Bronchial epithelial cell (primary cell): ENCODE measurements at places on chromosomes 3 and 15.

DNA sequence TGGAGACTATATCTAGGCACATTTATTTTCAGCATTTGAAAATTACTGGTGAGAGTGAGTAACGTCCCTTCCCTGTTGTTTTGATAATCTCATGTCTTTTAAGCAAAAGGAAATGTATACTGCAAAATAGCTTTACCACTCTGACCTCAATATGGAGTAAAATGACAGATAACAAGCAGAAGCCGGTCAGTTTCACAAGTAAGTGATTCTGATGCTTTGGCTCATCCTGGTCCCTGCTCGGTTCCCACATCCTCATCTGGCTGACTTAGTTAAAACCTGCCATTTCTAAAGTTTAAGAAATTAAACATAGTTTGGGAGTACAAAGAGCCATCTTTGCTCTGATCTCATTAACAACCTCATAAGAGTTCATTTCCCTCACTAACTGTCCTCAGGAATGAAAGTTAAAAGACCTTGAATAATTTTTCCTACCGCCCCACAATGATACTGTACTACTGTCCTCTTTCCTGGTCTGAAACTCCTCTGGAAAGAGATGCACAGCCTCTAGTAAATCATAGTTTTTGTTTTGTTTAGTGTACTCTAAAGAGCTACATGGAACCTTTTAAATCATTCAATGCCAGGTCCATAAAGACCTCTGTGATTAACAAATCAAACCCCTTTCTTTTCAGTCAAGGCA, 72.3 kb upstream of the ICE2 start:
- no peak for DNase-seq

GRCh38 chr15:70853318-70853972, 512 bp downstream of the LARP6 start:
- DNase-seq, result peak; percentile 33

DNA sequence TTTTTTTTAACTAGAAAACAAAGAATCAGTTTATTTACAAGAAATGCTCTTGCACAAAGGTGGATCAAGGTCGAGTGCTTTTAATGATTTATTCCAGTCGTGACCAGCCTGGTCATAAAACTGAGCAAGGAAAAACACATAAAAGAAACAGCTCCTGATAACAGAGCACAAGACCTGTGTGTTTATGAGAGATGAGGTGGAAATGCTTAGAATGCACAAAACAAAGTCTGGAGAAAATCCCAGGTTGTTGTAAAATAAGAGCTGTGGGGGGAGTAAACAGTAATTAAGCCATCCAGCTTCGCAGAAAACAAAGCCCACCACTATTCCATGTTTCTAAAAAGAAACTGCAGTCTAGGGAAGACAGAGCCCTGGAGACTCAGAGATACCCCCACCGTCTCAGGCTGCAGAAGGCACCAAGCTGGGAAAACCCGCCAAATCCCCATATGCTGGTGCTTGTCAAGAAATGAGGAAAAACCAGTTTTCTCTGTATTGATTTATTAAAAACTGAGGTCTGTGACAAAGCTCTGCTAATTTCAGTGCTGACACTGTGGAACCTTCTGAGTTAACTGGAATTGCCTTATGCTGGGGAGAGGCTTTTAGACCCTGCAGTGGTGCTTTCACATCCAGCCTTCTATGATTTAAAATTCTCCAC, 139.3 kb downstream of the ADAMTS17 start:
- DNase-seq, result no peak

DNA sequence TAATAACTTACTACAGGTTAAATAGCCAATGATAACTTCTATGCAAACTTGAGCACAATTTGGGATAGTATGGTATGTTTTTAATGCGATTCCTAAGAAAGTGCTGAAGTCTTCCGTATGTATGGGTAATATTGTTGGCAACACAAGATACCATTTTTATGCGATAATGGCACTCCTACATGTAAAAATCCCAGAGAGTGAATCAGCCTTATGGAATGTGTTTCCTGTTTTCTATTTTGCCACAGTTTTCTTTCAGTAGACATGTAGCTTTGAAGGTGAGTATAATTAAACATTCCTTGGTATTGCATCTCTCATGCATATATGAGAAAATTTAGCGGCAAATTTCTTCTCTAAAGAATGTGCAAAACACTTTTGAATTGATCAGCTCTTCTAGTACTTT, 396.8 kb upstream of the AZI2 start:
- DNase-seq, result peak; percentile 71

- DNase-seq, result no peak
Measured at GRCh38 chr15:80946576-80946975, 43.0 kb downstream of the MESD start.

DNA sequence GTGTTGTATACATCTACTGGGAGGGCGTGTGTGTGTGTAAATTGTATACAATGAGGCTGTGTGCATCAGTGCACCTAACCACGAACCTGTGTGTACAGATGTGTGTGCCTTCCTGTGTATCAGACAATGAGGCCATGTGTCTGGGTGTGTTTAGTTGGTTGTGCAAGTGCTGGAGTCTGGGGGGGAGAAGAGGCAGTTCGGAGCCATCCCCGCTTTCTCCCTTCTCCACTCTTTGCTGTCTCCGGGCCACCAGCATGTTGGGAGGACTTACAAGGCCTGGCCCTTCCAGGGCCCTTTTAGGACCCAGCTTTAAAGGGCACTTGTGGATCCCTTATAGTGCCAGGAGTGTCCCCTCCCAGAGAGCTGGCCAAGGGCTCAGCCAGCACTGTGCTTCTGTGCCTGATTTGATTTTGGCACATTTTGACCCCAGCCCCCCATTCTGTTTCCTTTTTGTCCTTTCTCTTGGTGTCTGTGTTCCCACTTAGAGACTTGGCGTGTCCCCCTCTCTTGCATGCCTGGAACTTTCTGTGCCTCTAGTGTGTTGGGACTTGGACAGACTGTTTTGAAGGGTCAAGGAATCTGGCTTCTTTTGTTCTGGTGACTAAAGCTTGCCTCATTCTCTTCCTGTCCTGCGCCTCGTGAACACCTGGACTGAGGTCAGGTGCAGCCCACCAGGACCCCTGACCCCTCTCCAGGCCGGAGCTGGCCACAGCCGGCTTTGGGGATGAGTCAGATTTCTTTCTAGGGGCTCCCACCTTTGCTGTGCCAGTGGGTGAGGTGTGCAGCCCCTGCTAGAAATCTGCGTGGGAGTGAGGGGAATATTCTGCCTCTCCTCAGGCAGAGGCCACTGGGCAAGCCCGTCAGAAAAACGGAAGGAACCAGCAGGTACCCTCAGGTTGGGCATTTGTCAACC, 1.5 kb downstream of the CTDSPL start:
- peak; percentile 17 for DNase-seq

- DNase-seq, result peak; percentile 41
Measured at GRCh38 chr3:76470285-76470684, 569.6 kb upstream of the ROBO2 start.

DNA sequence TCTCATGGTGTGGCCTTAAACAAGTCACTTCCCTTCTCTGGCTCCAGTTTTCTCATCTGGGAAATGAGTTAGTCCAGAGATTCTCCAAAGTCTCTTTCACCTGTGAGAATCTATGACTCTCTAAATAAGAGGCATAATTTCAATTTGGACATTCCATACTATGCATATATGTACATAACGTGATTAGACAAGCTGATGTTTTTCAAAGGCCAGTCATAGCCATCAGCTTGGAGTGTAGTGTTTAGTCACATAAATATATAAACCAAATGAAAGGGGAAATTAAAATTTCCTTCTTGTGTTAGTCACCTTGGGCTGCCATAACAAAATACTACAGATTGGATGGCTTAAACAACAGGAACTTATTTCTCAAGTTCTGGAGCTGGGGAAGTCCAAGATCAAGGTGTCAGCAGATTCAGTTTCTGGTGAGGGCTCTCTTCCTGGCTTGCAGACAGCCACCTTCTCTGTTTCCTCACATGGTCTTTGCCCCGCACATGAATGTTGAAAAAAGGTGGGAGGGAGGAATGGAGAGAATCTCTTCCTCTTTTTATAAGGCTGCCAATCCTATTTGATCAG, 19.4 kb downstream of the TMEM41A start:
- no peak for DNase-seq

- no peak for DNase-seq
Measured at GRCh38 chr3:106197532-106198194, 328.9 kb upstream of the CBLB start.

GRCh38 chr3:81735334-81735733, 26.1 kb downstream of the GBE1 start:
- no peak for DNase-seq

- peak; percentile 43 for DNase-seq
Measured at GRCh38 chr15:44584162-44584749, 47.3 kb downstream of the EIF3J start.

DNA sequence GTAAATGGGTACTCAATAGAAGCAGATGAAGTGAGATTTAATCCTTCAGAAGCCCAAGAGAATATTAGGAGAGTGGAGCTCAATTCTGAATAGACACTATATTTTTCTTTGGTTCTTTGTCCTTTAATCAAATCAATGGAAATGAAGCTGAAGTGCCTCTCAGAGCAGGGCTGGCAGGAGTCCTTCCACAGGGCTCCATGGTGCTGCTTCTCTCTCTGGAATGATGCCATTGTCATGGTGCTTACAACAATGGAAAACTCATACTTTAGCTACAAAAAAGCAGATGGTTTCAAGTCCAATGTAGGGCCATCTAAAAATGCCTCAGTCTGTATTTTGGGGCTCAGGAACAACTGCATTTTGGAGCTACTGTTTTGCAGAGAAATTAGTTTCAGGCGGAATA, 125.1 kb downstream of the SNRK start:
- DNase-seq, result no peak

- peak; percentile 61 for DNase-seq
Measured at GRCh38 chr15:60326824-60327654, 70.7 kb downstream of the ANXA2 start.

- no peak for DNase-seq
Measured at GRCh38 chr3:115789481-115789880, 166.2 kb downstream of the GAP43 start.

DNA sequence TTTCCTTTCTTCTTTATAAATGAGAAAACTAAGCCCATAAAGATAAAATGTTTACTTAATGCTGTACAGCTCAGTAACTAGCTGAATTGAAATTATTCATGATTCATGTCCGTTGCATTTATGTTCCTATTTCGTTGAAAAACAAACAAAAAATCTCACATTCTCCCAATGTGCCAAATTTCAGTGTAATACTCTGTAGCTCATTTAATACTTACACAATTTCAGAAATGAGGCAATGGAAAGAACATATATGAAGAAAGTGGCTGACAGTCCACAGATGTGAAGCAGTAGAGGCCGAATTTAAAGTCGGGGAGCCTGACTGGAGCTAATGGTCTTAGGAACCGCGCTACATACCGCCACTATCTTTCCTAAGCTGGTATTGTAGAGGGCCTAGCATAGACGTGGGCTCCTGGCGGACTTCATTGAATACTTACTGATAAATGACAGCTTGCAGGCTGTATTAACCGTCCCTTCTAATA, 651 bp downstream of the PLSCR2 start:
- peak; percentile 14 for DNase-seq

DNA sequence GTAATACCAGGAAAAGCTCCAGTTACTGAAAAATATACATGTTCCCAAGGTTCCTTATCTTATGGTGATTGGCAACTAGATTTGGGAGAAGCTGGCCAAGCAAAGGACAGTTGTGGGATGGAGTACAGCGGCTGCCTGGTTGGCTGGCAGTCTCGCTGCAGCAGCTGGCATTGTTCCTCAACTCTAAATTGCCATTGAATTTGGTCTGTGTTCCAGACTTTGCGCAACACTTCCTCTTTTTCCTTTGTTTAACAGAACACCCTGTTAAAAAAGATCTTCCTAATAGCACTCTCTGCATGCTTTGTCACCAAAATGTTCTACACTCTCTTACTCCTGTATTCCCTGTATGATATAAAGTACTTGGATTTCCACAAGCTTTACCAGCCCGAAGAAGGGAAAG, 420.6 kb upstream of the RBMS3 start:
- no peak for DNase-seq

GRCh38 chr15:72342385-72342784, 22.4 kb upstream of the CELF6 start:
- DNase-seq, result peak; percentile 32

- DNase-seq, result no peak
Measured at GRCh38 chr3:153023896-153024295, 138.1 kb upstream of the RAP2B start.

DNA sequence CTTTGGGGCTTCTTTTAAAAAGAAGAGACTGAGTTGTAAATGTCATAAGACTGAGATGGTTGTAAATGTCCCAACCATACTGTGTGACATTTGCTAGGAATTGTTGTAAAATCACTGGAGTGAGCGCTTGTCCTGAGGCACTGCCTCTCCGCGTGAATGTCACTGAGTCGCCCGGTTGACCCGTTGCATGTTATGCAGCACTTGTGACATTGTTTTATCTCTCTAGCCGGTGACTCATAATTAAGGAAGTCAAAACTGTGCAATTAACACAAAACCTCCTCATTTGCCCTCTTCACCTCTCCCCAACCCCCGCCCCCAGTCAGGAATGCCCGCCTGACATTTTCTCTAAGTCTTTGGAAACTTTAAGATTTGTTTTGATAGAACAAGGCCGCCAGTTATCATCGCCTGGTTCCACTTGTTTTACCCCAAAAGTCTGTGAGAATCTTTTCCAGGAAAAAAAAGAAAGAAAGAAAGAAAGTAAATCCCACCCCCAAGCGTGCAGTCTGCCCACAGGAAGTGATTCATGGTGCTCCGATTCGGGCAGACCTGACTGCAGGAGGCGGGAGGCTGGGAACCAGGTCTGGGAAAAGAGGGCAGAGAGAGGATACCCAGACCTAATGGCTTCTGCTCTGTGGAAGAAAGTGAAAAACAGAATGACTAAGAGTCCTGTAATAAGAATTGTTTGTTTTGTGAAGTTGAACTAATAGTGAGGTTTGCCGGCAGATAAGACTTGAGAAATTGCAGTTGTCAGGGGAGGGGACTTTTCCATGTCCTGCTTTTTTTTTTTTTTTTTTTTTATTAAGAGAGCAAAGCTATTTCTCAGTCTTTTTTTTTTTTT, 84.8 kb downstream of the SMAD3 start:
- peak; percentile 98 for DNase-seq

GRCh38 chr15:99981191-99981647, 248.0 kb upstream of the LYSMD4 start:
- DNase-seq, result peak; percentile 45

GRCh38 chr15:38698254-38698653, 133.6 kb upstream of the RASGRP1 start:
- no peak for DNase-seq

DNA sequence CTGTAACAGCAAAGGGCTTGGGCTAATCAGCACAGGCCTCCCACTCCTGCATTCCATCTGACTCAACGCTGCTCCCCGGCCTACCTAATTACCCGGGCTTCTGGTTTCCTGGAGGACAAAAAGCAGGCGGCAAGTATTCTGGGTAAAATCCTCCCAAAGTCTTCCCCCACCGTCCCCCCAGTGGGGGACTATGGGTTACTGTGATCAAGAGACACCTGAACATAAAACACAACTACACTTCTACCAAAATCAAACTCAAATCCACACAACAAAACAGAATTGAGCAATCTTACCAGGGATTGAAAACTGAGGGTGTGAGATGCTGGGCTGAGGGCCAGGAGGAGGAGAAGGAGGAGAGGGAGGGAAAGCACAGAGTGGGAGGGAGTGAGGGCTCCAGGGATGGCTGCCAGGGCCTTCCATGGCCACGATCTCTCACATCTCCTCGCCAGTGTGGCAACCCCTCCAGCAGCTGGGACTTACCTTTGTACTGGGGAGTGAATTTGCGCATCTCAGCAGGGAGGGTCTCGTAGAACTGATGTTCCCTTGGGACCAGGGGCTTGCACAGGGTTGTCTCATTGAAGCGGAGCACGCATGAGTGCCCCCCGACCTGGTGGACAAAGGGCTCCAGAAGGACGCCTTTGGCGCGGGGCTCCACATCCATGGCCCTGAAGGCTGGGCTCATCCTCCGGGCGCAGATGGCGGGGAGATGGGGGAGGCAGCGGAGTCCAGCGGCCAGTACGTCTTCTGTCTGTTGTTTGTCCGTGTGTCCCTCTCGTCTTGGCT, 9.1 kb upstream of the NCKIPSD start:
- peak; percentile 79 for DNase-seq
